IMR-90 (cell line): ENCODE measurements at places on chromosomes 3 and 15. TPM values are rescaled to one million over a fixed set of nuclear protein-coding genes. Genes with fewer than 3 reads are reported as not detected.

The LYZL4 gene
- not detected in 2 replicates for total RNA-seq

The GMNC gene
- 0.18 and 0.28 TPM in 2 replicates for total RNA-seq

The FBXO22 gene
- total RNA-seq = 43.3 and 45.2 TPM in 2 replicates

The DNASE1L3 gene
- total RNA-seq = not detected in 2 replicates

The SGO1 gene
- total RNA-seq = 5.2 and 8.1 TPM in 2 replicates

The KLHL40 gene
- total RNA-seq = not detected in 2 replicates

The DUOX1 gene
- total RNA-seq = not detected in 2 replicates

The DAZL gene
- total RNA-seq = not detected in 2 replicates

The THAP10 gene
- total RNA-seq = 2.3 and 3.6 TPM in 2 replicates

The ADAMTS17 gene
- 0.28 TPM in 1 of 2 replicates, not detected in the other for total RNA-seq

- H3K27me3 ChIP-seq = no peaks in the 10 kb centered on the region
- no peaks in the 10 kb centered on the region for H3K36me3 ChIP-seq
- H3K4me3 ChIP-seq = no peak overlapping the region
- no peak for DNase-seq
These were observed 185.2 kb downstream of the SHOX2 start for GRCh38 chr3:157920822-157921700.

DNA sequence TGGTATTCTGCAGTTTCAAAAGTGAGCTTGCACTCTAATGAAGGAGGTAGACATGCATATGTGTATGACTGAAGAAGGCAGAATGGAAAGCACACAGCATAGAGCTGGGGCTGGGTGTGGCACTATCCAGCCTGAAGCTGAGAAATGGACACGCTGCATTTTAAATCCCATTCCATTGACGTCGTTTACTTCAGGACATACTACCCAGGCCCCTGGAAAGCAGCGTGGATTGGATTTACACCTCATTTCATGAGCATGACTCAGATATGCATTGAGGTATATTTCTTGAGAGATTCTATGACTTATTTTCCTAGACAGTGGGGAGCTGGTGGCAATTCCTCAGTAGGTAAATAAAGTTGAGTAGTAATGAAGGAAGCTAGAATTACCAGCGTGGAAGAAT lies 101.4 kb downstream of the ABI3BP start:
- no peaks in the 10 kb centered on the region for H3K27me3 ChIP-seq
- DNase-seq = peak; percentile 10
- no peak overlapping the region for H3K4me3 ChIP-seq
- no peaks in the 10 kb centered on the region for H3K36me3 ChIP-seq

GRCh38 chr15:70853318-70853972 lies 512 bp downstream of the LARP6 start:
- no peaks in the 10 kb centered on the region for H3K27me3 ChIP-seq
- peak overlapping the region; percentile 95 for H3K4me3 ChIP-seq
- peak overlapping the region; percentile 99 for H3K27ac ChIP-seq

GRCh38 chr3:79968418-79968817 lies 200.6 kb upstream of the ROBO1 start:
- H3K36me3 ChIP-seq = no peaks in the 10 kb centered on the region
- no peak overlapping the region for H3K4me3 ChIP-seq
- H3K27ac ChIP-seq = no peak overlapping the region
- no peak for DNase-seq
- no peaks in the 10 kb centered on the region for H3K4me1 ChIP-seq
- no peaks in the 10 kb centered on the region for H3K27me3 ChIP-seq

GRCh38 chr15:66961901-66962300 lies 103.5 kb upstream of the SMAD3 start:
- no peaks in the 10 kb centered on the region for H3K4me1 ChIP-seq
- H3K27me3 ChIP-seq = peaks cover 5% of the 10 kb centered on the region
- no peak overlapping the region for H3K4me3 ChIP-seq
- H3K36me3 ChIP-seq = no peaks in the 10 kb centered on the region

- peaks cover 7% of the 10 kb centered on the region for H3K4me1 ChIP-seq
- H3K4me3 ChIP-seq = no peak overlapping the region
- no peak for DNase-seq
- no peaks in the 10 kb centered on the region for H3K27me3 ChIP-seq
These were observed 12.6 kb downstream of the ACOX2 start for GRCh38 chr3:58524326-58524888.

- H3K36me3 ChIP-seq = no peaks in the 10 kb centered on the region
- peaks cover 93% of the 10 kb centered on the region for H3K27me3 ChIP-seq
- no peak overlapping the region for H3K27ac ChIP-seq
- H3K4me3 ChIP-seq = no peak overlapping the region
- H3K4me1 ChIP-seq = peaks cover 3% of the 10 kb centered on the region; the same call in 1 of the 2 replicates
These were observed 1.8 kb upstream of the SKOR1 start for GRCh38 chr15:67823314-67824196.

GRCh38 chr15:89670971-89671560 lies 8.1 kb downstream of the PLIN1 start:
- H3K4me3 ChIP-seq = no peak overlapping the region
- no peak for DNase-seq
- no peaks in the 10 kb centered on the region; the same call in 1 of the 2 replicates for H3K4me1 ChIP-seq
- H3K36me3 ChIP-seq = no peaks in the 10 kb centered on the region
- no peaks in the 10 kb centered on the region for H3K27me3 ChIP-seq

GRCh38 chr15:75232826-75233503 lies 25.2 kb upstream of the GOLGA6C start:
- H3K27me3 ChIP-seq = peaks cover 76% of the 10 kb centered on the region
- H3K27ac ChIP-seq = no peak overlapping the region

DNA sequence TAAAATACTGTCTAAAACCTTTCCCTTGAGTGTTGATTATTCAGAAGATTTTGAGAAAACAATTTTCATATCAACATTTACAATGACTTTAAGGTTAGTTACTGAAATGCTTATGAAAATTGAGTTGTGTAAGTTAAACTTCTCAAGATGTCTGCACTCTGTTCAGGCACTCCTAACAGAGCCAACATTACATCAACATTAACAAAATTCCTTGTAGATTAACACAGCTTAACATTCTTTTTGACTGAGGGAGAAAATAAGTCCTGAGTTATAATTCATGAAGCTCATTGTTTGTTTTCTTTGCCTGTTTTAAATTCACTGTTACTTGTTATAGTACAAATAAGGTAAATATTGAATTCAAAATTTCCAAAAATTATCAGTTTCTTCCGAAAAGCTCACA lies 9.0 kb downstream of the ACKR4 start:
- H3K27me3 ChIP-seq = no peaks in the 10 kb centered on the region
- peaks cover 15% of the 10 kb centered on the region for H3K4me1 ChIP-seq
- peaks cover 4% of the 10 kb centered on the region; the same call in 1 of the 2 replicates for H3K36me3 ChIP-seq
- peak overlapping the region; percentile 51 for H3K27ac ChIP-seq
- peak; percentile 79 for DNase-seq
- H3K4me3 ChIP-seq = no peak overlapping the region

DNA sequence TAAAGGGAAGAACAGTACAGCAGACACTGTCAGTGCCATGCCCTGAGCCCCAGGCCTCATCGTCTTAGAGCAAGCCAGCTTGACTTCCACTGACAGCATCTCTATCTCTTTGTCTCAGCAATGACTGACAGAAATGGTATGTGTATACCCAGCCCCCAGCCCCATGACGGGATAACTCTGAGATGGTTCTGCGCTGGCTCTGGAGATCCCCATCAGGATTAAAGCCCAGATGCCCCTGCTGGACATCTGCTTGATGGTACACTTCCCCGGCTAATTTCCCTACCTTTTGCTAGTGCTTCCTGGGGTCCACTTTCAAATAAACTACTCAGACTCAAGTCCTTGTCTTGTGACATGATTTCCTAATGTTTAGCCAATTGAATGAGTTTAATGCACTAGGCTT lies 7.6 kb downstream of the NMNAT3 start:
- H3K27ac ChIP-seq = no peak overlapping the region
- no peak overlapping the region for H3K4me3 ChIP-seq
- H3K4me1 ChIP-seq = no peaks in the 10 kb centered on the region
- no peaks in the 10 kb centered on the region for H3K36me3 ChIP-seq
- H3K27me3 ChIP-seq = no peaks in the 10 kb centered on the region

DNA sequence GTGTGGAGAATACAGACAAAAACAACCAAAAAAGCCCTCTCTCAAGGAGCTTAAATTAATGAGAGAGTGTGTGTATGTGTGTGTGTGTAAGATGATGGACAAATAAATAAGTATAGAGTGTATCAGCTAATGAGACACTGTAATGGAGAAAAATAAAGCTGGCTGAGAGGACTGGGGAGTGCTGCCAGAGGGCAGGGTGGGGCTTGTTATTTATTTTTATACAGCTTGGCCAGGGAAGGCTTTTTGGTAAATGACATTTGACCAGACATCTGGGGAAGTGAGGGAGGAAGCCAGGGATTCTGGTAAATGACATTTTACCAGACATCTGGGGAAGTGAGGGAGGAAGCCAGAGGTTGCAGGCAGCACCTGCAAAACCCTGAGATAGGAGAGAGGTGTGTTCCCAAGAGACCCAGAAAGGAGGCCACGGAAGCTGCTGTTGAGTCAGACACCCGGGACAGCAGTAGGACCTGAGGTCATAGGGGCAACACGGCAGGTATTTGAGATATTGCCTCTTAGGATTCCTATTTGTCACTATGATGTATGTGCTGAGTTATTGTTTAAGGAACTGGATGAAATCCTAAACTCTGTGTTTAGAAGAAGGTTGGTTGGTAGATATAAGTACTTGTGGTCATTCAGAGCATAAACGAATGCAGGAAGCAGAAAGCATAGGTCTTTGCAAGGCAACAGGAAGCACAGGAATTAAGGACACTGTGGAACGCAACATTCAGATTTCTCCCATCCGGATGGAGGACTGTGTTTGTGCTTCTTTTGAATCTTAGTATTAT lies 2.7 kb downstream of the SV2B start:
- H3K27me3 ChIP-seq = peaks cover 35% of the 10 kb centered on the region
- H3K27ac ChIP-seq = no peak overlapping the region

- H3K4me3 ChIP-seq = no peak overlapping the region
- no peak overlapping the region for H3K27ac ChIP-seq
- H3K36me3 ChIP-seq = no peaks in the 10 kb centered on the region
- no peaks in the 10 kb centered on the region for H3K4me1 ChIP-seq
These were observed 59.9 kb downstream of the SUCNR1 start for GRCh38 chr3:151933234-151933853.

- no peaks in the 10 kb centered on the region for H3K36me3 ChIP-seq
- H3K4me1 ChIP-seq = no peaks in the 10 kb centered on the region
- peak overlapping the region; percentile 43 for H3K4me3 ChIP-seq
- peaks cover 14% of the 10 kb centered on the region for H3K27me3 ChIP-seq
- no peak overlapping the region for H3K27ac ChIP-seq
- no peak for DNase-seq
These were observed 749 bp downstream of the SRGAP3 start for GRCh38 chr3:9248522-9249271.

DNA sequence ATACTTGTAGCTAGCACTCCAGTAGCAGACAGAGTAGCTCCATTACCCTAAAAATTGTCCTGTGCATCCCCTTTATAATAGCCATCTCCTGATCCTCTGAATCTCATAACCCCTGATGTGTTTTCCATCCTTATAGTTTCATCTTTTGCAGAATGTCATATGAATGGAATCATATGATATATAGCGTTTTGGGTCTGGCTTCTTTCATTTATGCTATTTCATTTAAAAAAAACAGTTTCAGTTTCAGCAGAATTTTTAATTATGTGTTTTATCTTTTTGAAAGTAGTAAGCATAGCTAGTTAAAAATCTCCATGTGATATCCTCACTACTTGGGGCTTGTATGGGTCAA lies 132.7 kb downstream of the KLF13 start:
- no peaks in the 10 kb centered on the region for H3K27me3 ChIP-seq
- peaks cover 4% of the 10 kb centered on the region for H3K4me1 ChIP-seq
- no peak overlapping the region for H3K4me3 ChIP-seq
- no peaks in the 10 kb centered on the region for H3K36me3 ChIP-seq
- DNase-seq = no peak

DNA sequence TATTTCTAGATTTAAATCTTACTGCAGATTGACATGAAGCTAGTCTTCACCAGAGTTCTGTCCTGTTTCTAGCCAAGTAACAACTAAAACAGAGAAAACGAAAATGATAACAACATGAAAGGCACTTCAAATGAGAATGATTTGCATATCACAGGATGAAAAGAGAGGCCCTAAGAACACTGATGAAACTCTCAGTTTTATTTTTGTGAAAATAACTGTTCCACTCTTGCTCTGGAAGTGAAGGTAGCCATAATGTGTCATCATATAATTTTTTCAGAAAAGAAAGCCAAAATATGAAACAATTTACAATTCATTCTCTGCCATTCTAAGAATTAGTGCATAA lies 274.4 kb downstream of the ADAMTSL3 start:
- no peaks in the 10 kb centered on the region for H3K4me1 ChIP-seq
- H3K27ac ChIP-seq = no peak overlapping the region
- no peak overlapping the region for H3K4me3 ChIP-seq
- H3K36me3 ChIP-seq = no peaks in the 10 kb centered on the region
- no peaks in the 10 kb centered on the region; the same call in 1 of the 2 replicates for H3K27me3 ChIP-seq
- no peak for DNase-seq
